CD4-positive, alpha-beta T cell treated with Interleukin-21 for 1 hour (primary cell): ENCODE measurements at places on chromosomes 7 and 10.

DNA sequence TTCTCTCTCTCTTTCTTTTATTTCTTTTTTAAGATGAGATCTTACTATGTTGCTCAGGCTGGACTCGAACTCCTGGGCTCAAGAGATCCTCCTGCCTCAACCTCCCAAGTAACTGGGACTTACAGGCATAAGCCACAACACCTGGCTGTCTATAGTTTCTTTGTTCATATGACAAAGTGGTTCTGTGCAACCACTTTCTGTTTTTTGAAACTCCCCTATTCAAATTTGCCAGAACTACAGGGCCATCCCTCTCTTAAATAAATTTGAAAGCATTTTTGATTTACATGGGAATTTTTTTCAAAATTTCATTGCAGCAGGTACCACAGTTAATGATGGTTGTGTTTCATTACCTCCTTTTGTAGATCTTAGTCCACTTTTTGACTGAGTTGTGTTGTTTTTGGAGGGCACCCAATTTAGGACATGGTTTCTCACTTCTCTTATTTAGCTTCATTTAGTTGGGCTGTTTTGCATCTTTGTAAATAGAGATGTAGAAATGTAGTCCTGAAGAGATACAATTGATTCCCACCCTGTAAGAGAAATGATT, 119.2 kb downstream of the LRRC4 start:
- no peak for DNase-seq

- peak; percentile 23 for DNase-seq
Measured at GRCh38 chr7:6705959-6706665, 635 bp downstream of the ZNF12 start.

- DNase-seq = no peak
Measured at GRCh38 chr7:132446666-132447278, 129.5 kb downstream of the PLXNA4 start.

GRCh38 chr7:2217716-2218443, 14.9 kb downstream of the MAD1L1 start:
- DNase-seq = no peak

DNA sequence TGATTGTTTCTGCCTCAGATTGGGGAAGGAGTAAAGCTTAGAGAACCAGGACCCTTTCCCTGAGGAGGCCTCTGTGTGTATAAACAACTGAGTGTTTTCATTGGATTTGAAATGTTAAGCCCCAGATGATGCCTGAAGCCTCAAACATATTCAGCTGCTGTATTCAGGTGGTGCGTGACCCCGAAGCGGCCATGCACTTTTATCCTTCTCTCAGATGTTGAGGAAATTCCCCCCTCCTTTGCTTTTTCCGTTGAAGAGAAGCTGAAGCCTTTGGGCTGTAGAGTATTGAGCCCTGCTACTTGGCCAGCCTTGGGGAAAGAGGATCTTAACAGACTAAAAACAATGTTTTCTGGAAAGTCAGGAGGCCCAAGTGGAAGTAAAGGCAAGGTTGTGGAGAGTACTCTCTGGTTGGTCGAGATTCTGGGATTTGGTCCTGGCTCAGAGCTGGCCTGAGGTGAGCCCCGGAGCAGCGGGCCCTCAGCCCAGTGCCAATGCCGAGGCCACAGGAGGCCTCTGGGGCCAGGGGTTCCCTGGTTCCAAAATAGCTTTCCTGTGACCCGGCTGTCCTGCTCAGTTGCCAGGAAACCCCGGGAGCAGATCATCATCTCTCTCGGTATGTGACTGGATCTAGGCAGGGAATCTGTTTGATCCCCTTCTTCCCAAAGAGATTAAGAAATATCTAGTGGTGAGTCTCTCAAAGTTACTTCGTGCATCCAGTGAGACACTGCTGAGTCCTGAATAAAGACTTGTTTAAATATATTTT, 22.5 kb downstream of the FKBP6 start:
- no peak for DNase-seq

- DNase-seq = no peak
Measured at GRCh38 chr7:155231241-155231800, 66.4 kb upstream of the INSIG1 start.

- no peak for DNase-seq
Measured at GRCh38 chr10:4883079-4883739, 57.2 kb downstream of the AKR1E2 start.

DNA sequence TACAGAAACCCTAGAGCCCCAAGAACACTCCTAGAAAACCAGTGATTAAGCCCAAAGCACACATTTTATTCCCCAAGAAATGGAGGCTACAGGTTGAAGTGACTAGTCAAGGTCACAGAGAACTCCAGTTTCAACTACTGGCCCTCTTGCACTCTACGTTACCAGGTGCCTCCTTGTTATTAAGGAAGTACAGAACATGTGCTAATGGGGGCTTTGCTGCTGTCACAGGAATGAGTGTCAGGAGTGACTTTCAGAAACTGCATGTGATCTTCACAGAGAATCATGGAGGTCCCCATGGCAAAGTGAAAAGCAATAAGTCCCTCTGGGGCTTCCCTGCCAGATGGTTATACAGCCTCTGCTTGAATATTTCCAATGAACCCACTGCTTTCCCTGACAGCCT, 19.3 kb downstream of the JAZF1 start:
- no peak for DNase-seq

GRCh38 chr10:80356563-80356988, at the start of the genes DYDC1 and DYDC2:
Gene DYDC1, minus strand, starts transcription at chr10:80356755. Its CDS starts 4,154 bp downstream, at chr10:80352601.
Gene DYDC2, plus strand, starts transcription at chr10:80356781. Its CDS starts 5,663 bp downstream, at chr10:80362444.
- peak; percentile 28 for DNase-seq

DNA sequence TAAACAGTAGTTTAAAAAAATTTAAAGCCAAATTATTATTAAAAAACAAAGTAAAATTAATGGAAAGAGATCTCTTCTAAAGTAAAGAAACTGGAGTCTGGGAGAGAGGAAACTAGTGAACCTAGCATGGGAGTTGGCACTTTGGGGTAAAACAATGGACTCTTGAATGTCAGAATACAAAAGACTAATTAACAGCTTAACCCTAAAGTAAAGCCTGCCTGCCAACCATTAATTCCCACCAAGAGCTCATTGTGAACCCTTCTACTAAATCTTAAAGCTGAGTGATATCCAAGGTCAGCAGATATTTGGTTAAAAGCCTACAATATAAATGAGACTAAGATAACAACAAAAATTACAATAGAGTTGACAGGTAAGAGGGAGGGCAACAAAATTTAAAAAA, 36.5 kb downstream of the KMT2C start:
- no peak for DNase-seq

- no peak for DNase-seq
Measured at GRCh38 chr10:14618674-14619073, 156.0 kb downstream of the FAM107B start.

- no peak for DNase-seq
Measured at GRCh38 chr7:123998921-123999320, 33.9 kb downstream of the TMEM229A start.

GRCh38 chr7:47757921-47758411, 176.1 kb upstream of the TNS3 start:
- DNase-seq = no peak

- DNase-seq = no peak
Measured at GRCh38 chr10:58696736-58697135, 184.1 kb downstream of the BICC1 start.

DNA sequence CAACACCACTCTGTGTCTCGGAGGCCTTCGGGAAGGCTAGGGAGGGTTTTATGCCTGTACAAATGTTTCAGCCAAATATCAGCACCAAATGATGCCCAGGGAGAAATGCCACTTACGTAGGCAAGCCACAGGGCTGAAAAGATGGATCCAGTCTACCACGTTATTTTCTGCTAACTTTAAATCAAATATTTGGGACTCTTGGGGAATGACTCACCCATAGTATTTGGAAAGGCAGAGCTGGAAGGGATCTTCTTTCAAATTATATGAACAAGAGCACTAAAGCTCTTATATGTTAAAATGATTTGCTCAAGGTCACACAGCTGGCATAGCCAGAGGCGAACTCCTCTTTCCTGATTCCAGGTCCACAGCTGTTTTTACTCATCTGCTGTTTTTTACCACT, 591.4 kb downstream of the SORCS1 start:
- DNase-seq = no peak

- peak; percentile 32 for DNase-seq
Measured at GRCh38 chr10:21732067-21732772, 198.2 kb downstream of the MLLT10 start.

DNA sequence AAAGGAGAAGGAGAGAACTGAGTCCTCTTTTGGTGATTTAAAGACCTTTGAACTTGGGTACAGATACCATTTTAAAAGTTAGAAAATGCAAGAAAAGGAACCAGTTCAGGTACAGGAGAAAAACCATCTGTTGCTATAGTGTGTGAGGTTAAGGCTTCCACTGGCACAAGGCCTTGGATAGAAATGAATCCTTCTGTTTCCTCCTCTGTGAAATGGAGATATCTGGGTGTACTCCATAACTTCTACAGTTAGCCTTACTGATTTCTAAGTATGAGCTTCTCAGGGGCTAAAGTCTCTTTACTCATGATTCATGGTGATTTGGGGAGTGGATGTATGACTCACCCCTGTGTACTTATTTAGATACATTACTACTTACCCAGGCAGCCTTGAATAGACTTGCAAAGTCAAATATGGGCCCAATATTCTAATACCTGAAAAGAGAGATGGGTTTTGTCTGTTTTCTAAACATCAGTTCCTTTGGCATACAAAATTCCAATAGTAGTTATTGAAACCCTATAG, 117.2 kb upstream of the ADO start:
- no peak for DNase-seq

GRCh38 chr7:108424013-108424412, 32.2 kb downstream of the NRCAM start:
- DNase-seq = no peak

DNA sequence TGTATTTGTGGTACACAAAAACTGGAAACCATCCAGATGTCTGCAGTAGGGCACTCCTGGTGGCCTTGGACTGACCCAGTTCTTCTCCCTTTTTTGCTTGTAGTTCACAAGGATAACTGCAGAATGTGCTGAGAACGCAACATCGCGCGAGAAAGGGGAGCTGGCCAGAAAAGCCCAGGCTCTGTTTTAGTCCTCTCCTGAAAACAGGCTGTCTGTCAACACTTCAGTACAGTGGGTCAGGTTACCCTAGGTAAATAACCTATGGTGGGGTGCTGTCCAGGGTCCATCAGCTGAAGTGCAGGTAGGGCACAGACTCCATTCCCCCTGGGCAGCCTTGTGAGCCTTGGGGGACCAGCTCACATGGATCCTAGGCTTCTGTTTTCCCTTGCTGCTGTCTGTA, 495.8 kb downstream of the MDFIC start:
- DNase-seq = no peak

- no peak for DNase-seq
Measured at GRCh38 chr10:1573334-1573969, 163.9 kb downstream of the ADARB2 start.

DNA sequence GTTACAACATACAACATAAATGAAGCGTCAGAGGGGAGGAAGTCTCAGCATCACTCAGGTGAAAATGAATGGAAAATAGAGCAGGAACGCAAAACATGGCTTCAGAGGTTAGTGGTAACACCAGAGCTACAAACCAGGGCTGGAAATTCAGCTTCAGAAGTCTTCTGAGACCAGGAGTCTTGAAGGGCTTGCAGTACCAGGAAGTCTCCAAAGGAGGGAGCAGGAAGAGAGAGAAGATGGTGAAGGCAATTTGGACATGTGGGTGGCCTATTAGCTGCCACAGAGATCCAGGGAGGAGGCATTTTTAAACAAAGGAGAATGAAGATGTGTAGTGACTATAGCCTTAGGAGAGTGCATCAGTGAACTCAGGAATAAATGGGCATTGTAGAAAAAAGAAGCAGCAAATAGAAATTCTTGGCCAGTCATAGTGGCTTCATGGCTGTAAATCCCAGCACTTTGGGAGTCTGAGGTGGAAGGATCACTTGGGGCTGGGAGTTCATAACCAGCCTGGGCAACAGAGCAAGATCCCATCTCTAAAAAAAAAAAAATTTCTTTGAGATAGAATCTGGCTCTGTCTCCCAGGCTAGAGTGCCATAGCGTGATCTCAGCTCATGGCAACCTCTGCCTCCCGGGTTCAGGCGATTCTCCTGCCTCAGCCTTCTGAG, 9.3 kb upstream of the TET1 start:
- peak; percentile 61 for DNase-seq

DNA sequence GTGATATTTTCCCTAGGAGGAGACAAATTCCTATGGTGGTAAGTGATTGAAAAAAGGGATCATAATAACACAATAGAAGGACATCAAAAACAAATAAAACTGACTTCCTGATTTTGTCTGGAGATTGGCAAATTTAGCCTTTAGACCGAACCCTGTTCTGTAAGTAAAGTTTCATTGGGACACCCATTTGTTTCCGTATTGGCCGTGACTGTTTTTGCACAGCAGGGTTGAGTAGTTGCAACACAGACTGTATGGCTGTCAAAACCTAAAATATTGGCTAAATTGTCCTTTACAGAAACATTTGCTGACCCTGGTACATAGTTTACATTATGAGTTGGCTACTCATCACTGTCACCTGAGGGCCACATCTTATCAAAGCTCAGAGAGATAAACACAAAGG, 168.6 kb downstream of the PRKCQ start:
- no peak for DNase-seq

- no peak for DNase-seq
Measured at GRCh38 chr10:49082766-49083165, 32.6 kb downstream of the VSTM4 start.

DNA sequence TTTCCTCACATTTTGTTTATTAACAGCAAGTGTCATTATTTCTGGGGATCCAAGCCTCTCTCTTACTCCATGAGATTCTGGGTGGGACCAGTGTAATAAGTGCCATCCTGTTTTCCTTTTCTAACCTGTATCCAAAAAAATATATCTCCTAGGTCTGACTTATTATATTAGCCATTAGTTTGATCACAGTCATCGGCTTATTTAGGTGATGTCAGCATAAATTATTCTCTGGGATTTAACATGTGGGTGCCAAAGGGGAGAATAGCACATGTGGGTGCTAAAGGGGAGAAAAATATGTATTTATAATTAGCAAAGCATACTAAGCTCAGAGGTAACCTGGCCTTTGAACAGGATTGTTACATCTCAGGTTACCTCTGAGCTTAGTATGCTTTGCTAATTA, 293.8 kb upstream of the SEMA3D start:
- DNase-seq = no peak

DNA sequence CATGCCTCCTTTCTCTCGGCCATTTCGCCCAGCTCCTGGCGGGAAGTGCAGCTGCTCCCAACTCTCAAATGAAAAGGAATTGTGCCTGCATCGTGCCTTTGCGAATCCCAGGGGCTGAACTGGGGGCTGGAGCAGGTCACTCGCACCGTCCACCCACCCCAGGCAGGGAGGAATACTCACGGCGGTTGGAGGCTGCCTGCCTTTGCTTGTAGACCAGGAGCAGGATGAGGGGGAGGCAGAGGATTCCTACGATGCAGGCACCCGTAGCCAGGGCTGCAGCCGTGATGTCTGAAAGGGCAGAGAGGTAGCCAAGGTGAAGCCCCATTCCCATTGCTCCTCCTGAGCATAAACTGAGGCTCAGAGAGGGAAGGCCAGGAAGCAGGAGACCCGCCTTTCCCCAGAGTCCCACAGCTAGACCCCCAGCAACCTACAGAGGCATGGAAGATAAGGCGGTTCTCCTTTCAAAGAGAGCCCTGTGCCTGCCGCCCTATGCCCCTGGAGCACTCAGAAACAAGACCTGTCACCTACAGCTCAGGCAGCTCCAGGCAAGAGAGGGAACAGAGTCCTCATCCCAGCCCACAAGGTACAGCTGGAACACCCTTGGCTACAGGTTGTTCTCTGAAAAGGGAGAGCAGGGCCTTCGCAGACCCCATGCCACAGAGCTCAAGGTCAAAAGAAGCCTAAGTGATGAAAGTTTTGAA, 18.0 kb downstream of the VSIR start:
- DNase-seq = no peak

GRCh38 chr7:156458011-156458410, 182.6 kb upstream of the RNF32 start:
- DNase-seq = no peak
